Spinal cord (tissue), 10 donors: ENCODE measurements at places on chromosomes 6 and 20.

DNA sequence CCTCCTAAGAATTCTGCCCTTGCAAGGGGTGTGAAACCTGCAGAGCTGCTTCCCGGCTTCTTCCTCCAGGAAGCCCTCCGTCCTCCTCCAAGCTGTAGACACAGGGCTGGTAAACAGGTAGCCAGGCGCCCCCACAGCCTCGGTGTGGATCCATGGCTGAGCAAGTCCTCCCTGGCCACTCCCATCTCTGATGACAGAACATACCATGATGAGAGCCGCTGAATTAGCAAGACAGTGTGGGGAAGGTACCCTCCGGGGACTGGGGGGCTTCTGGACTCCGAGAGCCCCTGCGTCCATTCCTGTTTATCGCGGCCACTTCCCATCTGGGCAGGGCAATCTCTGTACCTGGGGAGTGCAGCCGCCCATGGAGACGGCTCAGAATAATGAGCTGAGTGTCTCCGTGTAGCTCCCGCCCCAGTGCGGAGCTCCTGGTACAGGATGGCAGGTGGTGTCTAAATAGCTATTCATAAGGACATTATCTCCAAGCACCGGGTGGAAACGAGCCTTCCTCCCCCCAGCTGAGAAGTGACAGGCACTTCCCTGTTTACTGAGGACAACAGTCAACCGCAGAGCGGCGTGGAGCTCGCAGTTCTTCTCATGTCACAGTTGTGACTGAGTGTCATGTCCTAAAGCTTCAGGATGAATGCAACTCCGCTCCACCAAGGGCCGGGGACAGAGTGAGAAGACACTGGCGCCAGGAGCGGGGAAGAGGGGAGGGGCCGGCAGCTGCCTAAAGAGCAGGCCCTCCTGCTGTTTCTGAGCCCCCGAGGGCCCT lies 22.7 kb upstream of the NTSR1 start:
- peak; percentile 63 for DNase-seq

GRCh38 chr20:7930343-7930742 lies 9.9 kb downstream of the HAO1 start:
- no peak for DNase-seq

DNA sequence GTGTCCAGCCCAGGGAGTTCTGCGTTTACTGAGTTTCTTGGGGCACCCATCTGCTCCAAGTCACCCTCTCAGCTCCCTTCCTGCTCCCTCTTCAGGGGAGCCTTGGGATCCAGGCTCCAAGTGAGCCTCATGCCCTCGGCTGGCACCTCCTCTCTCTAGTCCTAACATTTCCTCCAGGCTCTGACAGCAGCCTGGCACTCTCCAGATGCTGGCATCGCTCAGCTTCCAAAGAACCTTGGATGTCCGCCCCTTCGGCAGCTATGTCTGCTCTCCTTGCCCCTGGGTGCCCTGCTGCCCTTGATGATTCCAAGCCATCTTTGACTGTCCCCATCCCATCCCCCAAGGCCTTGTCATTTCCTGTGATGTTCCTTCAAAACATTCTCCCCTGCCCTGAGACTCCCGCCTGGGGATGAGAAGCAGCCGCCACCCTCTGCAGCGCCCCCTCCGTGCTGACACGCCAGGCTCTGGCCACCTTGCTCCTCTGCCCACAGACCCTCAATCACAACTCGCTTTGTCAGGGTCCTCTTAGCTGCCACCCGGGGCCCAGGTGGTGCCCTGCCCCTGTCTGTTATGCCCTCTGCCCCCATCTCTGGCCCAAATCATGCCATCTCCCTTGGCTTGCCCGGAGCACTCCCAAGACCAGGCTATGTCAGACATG lies 6.6 kb upstream of the GFRA4 start:
- no peak for DNase-seq

- DNase-seq, result no peak
Observed at GRCh38 chr6:165922309-165922794, 245.3 kb downstream of the TBXT start.

- no peak for DNase-seq
Observed at GRCh38 chr6:98977671-98978292, 30.0 kb upstream of the FBXL4 start.

DNA sequence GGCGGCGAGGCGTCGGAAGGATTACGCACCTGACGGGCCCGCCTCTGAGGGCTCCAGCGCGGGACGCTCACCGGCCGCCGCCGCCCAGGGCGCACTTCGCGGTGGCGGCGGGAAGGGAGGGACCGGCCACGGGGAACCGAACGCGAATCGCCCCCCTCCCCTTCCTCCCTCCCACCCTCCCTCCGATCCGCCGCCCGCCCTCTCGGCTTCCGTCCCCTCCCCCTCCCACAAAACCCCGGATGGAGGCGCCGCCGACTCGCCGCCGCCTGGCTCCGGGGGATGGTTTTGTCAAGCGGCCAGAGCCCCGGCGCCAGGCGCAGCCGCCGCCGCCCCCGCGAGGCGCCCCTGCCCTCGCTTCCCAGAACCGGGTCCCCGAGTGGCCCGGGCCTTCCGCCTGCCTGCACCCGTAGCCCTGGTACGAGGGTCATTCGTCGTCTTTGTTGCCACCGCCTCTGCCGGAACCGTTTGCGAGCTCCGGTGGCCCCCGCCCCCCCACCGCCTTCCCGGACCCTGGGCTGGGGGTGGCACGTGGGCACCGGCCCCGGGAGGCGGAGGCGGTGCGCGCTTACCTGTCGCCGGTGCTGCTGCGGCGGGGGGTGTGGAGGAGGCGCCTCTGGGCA lies 398 bp downstream of the ZBTB2 start:
- DNase-seq, result peak; percentile 36

- no peak for DNase-seq
Observed at GRCh38 chr6:168086616-168087015, 7.6 kb upstream of the FRMD1 start.

GRCh38 chr6:137874204-137875057 lies 7.4 kb downstream of the TNFAIP3 start:
- no peak for DNase-seq

- DNase-seq, result no peak
Observed at GRCh38 chr6:22042706-22043105, 254.1 kb downstream of the PRL start.
